ENCODE measurements at places on chromosomes 12 and 14. TPM values are rescaled to one million over a fixed set of nuclear protein-coding genes. Genes with fewer than 3 reads are reported as not detected.

TUNAR gene
- not detected for total RNA-seq

USP44 gene
- total RNA-seq, result 0.17 TPM

LRP1-AS gene
- total RNA-seq, result not detected

CRIP1 gene
- total RNA-seq, result 1,936 TPM

ABHD4 gene
- 49.5 TPM for total RNA-seq

Measured in A549 treated with AZD2906 at 1 μM for 4 hours (cell line).